WTC11 (cell line): ENCODE measurements at places on chromosomes 1 and 21. TPM values are rescaled to one million over a fixed set of nuclear protein-coding genes. Genes with fewer than 3 reads are reported as not detected.

The HIVEP3 gene
- 0.44 to 0.57 TPM (median 0.55 TPM) in 3 replicates for total RNA-seq

The LENEP gene
- total RNA-seq = 0.48 to 1.2 TPM in 2 of 3 replicates, not detected in the other

DNA sequence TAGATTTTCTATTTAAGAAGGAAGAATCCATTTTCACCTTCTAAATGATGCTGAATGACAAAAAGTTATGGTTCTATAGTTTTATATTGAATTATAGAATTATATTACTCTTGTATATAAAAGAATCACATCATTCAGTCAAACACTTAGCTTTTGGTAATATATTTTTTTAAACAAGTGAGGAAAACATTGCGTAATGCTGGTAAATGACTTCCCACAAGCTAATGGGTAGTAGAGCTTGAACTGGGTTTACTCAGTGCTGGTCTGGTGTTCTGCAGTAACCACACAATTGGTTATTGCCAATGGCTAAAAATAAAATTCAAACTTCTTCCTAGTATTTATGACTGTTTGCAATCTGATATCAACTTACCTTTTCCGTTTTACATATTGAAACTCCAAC lies 10.6 kb upstream of the GIPC2 start:
- no peak for DNase-seq

The COL6A2 gene
- total RNA-seq = 111 to 138 TPM (median 138 TPM) in 3 replicates

The OR2M3 gene
- total RNA-seq = not detected in 3 replicates

The TP73 gene
- 5.7 to 6.4 TPM (median 5.8 TPM) in 3 replicates for total RNA-seq

DNA sequence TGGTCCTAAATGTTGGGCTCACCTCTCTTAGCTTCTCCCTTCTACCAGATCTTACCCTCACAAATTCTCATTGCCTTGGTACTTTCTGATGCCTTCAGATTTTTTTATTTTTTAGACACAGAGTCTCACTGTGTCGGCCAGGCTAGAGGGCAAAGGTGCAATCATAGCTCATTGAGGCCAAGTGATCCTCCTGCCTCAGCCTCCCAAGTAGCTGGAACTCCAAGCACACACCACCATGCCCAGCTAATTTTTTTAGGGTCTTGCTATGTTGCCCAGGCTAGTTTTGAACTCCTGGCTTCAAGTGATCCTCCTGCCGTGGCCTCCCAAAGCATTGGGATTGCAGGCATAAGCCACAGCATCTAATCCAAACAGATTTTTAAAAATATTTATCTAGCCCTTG lies 69.4 kb downstream of the ZSWIM5 start:
- no peak for DNase-seq

The KLF17 gene
- not detected in 3 replicates for total RNA-seq

The FAAH gene
- 26.4 to 38.6 TPM (median 28.1 TPM) in 3 replicates for total RNA-seq

DNA sequence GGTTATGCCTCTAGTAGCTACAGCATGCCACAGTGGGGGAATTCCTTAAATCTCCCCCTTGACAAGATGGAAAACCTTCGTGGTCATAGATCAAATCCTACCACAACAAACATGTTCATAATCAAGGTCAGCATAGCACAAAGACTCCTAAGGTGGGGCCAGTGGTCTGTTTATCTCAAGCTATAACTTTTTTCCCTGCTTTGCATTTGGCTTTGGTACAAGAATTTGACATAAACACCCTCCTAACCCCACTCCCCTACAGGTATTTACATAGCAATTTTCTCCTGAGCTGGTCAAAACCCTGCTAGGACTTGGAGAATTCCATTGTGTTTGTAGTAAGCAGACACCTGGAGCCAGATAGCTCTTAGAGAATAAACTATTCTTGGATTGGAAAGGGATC lies 58.5 kb downstream of the HIVEP3 start:
- no peak for DNase-seq

GRCh38 chr1:59094001-59094400 lies 202.9 kb upstream of the FGGY start:
- no peak for DNase-seq
